Large intestine (tissue), 12 donors: ENCODE measurements at places on chromosomes 12 and 14. TPM values are rescaled to one million over a fixed set of nuclear protein-coding genes. Genes with fewer than 3 reads are reported as not detected.

The KRT85 gene
- polyA plus RNA-seq, result 0.03 TPM

The RIMBP2 gene
- polyA plus RNA-seq, result 22.7 TPM

The IAPP gene
- polyA plus RNA-seq, result 0.10 TPM

The DENR gene
- 59.1 TPM for polyA plus RNA-seq

The RPS29 gene
- 4,019 TPM for polyA plus RNA-seq

The CIDEB gene
- polyA plus RNA-seq, result 105 TPM

The TOMM20L gene
- polyA plus RNA-seq, result 0.24 TPM

The MYH6 gene
- polyA plus RNA-seq, result 0.03 TPM

The MYRFL gene
- 14.9 TPM for polyA plus RNA-seq

DNA sequence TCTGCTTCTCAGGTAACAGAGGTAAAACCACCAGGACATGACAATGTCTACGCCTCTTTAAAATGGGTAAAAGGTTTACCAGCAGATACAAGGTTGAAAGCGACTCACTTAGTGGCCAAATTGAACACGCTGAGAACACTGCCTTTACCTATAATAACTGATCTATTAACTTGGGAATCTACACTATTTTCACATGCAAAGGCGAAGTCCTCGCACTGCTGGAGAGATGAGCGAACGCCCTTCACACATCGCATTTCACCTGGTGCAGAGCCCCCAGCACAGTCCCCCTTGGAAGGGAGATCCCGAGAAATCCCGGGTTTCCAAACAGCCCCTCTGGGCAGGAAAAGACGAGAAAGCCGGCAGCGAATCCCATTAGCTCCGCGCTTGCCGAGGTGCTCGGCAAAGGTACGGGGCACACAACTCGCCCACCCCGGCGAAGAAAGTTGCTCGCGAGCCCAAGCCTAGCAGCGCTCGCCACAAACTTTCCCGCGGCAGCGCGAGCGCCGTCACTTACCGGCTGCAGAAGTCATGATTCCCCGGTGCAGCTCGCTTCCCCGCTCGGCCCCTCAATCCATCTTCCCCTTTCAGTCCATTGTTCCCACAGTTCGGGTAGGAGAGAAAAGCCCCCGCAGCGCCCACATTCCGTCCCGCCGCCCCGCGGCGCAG, 423 bp downstream of the FGD6 start:
- peak; percentile 76 for DNase-seq

GRCh38 chr12:57712701-57713100, 18.8 kb downstream of the OS9 start:
- DNase-seq, result no peak

GRCh38 chr12:27008081-27008480, 6.1 kb downstream of the TM7SF3 start:
- no peak for DNase-seq

- DNase-seq, result no peak
These were observed 76.6 kb upstream of the CCND2 start for GRCh38 chr12:4196805-4197420.

DNA sequence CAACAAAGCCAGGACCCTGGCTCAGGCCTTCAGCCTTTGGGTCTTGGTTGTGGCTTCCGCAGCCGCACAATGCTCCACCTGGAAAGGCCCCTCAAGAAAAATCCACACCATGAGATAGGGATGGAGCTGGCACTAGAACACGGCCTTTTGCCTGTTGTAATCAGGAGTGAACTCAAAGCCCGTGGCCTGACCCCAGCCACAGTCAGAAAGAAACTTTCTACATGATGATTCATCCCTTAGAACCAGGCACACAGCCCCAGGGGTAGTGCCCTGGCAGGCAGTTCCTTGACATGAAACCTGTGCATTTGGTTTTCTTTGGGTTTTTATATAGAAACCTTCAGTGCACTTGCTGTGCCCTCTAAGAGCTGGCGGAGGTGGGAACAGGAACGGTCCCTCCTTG, 5.1 kb downstream of the CLMN start:
- peak; percentile 40 for DNase-seq

DNA sequence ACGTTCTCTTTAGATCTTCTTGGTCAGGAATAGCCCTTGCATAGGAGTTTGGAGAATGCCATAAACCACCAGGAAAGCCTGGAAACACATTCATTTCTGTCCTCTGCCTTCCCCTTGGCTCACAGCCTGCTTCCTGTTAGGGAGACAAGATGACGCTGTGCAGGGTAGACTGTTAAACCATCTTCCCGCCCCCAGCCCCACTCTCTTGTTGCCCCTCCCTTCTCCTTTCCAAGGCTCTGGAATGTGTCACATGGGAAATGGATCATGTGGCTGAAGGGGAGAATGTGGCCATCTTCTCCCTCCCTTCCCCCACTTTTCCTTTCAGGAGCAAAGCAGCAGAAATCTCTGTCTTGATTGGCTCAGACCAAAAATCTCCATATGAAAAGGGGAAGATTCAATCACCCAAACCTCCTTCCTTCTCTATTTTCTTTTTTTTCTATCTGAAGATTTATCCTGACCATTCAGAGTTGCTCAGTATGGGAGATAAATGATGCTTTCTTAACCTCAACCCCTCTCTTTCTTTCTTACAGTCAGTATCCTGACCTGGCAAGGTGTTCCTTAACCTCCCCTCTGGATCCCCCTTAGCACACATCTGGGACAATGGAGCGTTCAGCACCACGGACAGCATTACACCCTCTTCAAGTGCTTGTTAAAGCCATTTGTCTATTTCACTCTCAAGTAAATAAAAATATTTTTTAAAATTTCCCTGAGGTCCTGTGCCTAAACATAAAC, 11.4 kb downstream of the GPR19 start:
- peak; percentile 31 for DNase-seq

- DNase-seq, result no peak
These were observed 54.9 kb upstream of the HIF1A start for GRCh38 chr14:61640158-61641136.

GRCh38 chr14:69505338-69506240, 21.1 kb downstream of the PLEKHD1 start:
- no peak for DNase-seq

GRCh38 chr12:130070126-130070611, 92.1 kb upstream of the FZD10 start:
- DNase-seq, result no peak

DNA sequence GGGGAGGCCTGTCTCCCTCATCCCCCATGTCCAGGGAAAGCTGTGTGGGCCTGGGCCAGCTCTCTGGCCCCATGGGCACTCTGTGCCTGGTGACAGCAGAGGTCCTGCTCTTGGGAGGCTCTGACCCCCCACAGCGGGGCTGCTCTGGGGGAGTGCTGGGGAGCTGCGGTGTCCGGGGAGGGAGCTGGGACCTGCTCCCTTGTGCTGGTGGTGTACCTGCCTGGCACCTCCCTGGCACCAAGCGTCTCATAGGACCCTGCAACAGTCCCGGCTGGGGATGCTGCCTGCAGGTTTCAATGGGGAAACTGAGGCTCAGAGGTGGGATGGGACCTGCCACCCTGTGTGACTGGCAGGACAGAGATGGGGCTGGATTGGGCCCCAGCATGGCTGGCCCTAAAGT, 111.3 kb downstream of the KIF26A start:
- no peak for DNase-seq

DNA sequence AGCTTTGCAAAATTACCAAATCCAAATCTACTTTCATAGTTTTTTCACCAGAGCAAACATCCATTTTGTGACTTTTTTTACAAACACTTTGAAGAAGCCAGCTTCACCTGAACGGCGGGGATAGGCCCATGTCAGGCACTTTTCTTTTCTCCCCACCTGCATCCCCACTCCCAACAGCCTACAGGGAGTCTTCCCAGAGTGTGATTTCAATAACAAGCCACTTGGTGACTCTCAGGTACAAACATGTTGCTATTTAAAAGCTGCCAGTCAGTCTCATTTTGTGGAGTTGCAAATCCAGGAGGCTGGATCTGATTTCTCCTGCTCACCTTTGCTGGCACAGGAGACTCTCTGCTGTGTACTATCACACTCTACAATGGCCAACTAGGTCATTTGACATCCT, 285.5 kb downstream of the KCNH5 start:
- no peak for DNase-seq

DNA sequence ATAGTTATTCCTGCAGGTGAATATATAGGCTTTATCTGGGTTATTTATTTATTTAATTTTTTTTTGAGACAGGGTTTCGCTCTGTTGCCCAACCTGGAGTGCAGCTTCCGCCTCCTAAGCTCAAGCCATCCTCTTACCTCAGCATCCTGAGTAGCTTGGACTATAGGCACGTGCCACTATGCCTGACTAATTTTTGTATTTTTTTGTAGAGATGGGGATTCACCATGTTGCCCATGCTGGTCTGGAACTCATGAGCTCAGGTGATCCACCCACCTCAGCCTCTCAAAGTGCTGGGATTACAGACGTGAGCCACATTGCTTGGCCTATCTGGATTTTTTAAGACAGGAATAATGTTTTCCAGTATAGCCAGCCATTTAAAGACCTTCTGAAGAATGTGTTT, 2.0 kb downstream of the RAN start:
- DNase-seq, result no peak

GRCh38 chr12:47068539-47068938, 10.9 kb upstream of the PCED1B start:
- DNase-seq, result no peak

- no peak for DNase-seq
These were observed 387 bp upstream of the GSC start for GRCh38 chr14:94770251-94770749.

DNA sequence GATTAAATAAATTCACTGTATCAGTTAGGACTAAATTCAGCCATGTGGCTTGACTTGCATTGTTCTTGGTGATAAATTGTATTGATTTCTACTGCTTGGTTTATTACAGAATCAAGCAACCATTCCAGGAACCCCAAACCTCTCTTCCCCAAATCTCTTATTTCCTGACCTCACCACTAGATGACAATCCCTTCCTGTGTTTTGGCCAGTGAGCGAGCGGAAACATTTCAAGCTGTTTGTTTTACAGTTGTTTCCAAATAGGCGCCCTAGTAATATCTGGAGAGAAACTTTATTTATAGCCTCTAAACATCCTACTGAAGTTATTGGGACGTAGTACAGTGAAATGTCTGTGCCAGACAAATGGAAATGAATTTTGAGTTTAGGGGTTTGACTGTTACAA, 161.1 kb downstream of the SNAPC1 start:
- DNase-seq, result no peak
